ENCODE measurements at places on chromosomes 2 and 18. TPM values are rescaled to one million over a fixed set of nuclear protein-coding genes. Genes with fewer than 3 reads are reported as not detected.

DNA sequence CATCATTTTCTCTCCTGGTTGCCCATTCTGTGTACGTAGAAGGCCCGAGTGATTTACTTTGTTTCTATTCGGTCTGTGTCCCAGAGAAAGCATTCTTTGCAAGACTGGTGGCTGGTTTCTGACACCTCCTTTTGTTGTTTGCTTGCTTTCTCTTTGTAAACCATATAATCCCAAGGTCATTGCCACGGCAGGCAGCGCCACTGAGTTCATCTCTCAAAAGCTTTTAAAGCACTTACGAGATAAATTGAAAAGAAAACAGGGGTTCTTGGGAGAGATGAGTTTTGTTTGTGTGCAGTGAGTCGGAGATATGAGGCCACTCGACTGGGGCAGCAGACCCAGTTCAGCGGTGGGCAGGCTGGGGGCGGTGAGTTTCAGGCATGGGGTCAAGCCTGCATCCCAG, 137.6 kb downstream of the NCK2 start:
- H3K4me3 ChIP-seq: no peak overlapping the region
- no peak for DNase-seq
- H3K36me3 ChIP-seq: peaks cover 77% of the 10 kb centered on the region

DNA sequence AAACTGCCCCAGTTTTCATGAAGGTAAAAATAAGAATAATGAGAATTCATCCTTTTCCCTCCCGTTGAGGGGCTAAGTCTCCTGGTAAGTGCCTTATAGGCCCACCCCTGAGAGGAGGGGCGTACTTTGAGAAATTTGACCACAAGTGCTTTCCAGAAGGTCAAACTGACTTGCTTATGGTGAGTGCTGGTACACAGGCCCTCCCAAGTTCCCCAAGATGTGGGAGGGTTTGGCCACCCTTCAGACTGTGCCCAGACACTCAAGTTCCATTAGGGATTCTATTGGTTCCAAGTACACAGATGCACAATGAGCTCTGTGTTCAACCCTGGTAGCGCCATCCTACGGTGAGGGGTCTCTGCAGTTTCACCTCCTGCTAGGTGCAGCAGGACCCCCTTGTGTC, 205.1 kb downstream of the CTIF start:
- no peak overlapping the region for H3K4me3 ChIP-seq
- no peaks in the 10 kb centered on the region for H3K36me3 ChIP-seq
- peaks cover 4% of the 10 kb centered on the region for H3K27me3 ChIP-seq
- DNase-seq: no peak
- no peaks in the 10 kb centered on the region for H3K4me1 ChIP-seq

DNA sequence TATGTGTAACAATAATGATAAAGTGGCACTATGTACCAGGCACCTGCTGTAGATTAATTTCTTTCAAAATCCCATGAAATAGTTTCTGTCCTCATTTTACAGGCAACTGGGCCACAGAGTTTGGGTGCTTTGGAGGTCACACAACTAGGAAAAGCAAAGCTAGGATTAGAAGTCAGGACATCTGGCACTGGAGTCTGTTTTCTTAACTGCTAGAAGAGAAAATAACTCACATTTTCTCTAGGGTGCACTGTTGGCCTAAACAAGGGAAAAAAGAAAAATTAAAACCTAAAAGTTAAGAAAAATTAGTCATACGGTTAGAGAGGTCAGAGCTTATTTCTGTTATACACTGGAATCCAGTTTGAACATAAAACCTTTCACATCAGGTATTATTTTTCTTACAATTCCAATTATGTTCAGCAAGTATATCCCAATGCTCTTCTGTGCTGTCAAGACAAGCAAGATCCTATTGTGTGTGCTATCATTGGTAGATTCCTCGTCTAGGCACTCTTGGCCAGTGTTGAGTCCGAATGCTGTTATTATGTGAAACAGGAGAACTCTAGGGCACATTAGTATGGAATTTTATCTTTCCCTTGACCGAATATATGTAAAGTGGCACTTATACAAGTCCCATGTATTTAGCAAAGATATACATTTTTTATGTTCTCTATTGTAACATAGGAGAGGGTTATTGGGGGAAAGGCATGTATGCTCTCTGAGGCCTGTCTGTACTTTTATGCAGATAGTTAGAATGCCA, 1.5 kb upstream of the OSGEPL1 start:
- H3K4me3 ChIP-seq: no peak overlapping the region
- peak overlapping the region; percentile 98 for H3K27ac ChIP-seq
- H3K36me3 ChIP-seq: peaks cover 17% of the 10 kb centered on the region
- no peaks in the 10 kb centered on the region for H3K27me3 ChIP-seq
- H3K4me1 ChIP-seq: peaks cover 14% of the 10 kb centered on the region
- DNase-seq: no peak

GRCh38 chr2:43307973-43308372, 81.6 kb upstream of the ZFP36L2 start:
- DNase-seq: no peak
- peaks cover 11% of the 10 kb centered on the region for H3K4me1 ChIP-seq
- H3K27ac ChIP-seq: no peak overlapping the region
- no peaks in the 10 kb centered on the region for H3K27me3 ChIP-seq

- no peak overlapping the region for H3K4me3 ChIP-seq
- H3K27me3 ChIP-seq: peaks cover 41% of the 10 kb centered on the region
- H3K27ac ChIP-seq: no peak overlapping the region
- H3K4me1 ChIP-seq: no peaks in the 10 kb centered on the region
- H3K36me3 ChIP-seq: no peaks in the 10 kb centered on the region
These were observed 242.4 kb downstream of the LPIN1 start for GRCh38 chr2:11988691-11989353.

DNA sequence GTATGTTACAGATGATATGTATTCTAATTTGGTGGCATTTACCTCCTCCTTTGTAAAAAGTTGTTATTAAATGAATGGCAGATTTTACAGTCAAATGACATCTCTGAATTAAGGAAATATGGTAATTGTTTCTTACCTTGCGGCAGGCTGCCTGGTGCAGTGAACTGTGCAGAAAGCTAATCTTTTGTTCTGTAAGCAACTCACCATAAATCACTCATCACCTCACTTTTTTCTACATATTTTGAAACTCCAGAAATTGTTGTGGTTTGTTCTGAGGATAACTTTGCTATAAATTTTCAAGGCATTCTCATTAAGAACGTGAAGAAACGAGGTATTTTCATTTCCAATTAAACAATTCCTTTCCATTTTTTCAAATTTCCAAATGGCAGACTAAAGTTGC, 52.7 kb downstream of the ST6GAL2 start:
- no peaks in the 10 kb centered on the region for H3K27me3 ChIP-seq
- H3K4me1 ChIP-seq: no peaks in the 10 kb centered on the region
- H3K4me3 ChIP-seq: no peak overlapping the region
- H3K36me3 ChIP-seq: no peaks in the 10 kb centered on the region

The ONECUT2 gene
- total RNA-seq: not detected

The ZNF804A gene
- not detected for total RNA-seq

GRCh38 chr2:1752751-1753150, 8.4 kb upstream of the PXDN start:
- no peak overlapping the region for H3K4me3 ChIP-seq
- peaks cover under 1% of the 10 kb centered on the region for H3K27me3 ChIP-seq
- H3K4me1 ChIP-seq: no peaks in the 10 kb centered on the region
- H3K27ac ChIP-seq: no peak overlapping the region

DNA sequence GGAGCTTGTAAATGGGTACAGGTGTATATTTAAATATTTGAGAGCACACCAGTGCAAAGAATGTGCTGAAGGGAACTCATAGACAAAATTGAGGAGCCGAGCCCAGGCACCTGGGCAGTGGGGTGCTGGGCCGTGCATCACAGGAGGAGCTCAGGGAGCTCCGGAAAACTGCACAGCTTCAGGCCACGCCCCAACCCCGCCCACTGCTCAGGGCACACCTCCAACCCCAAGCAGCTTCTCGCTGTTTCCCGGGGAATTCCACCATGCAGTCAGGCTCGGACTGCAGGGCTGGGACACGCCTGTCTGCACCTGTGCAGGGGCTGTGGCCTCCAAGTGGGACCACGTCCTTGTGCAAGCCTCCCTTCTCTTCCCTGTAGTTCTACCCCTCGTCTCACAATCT, 243.0 kb downstream of the HDAC4 start:
- no peak for DNase-seq
- H3K4me1 ChIP-seq: peaks cover 5% of the 10 kb centered on the region
- peaks cover 48% of the 10 kb centered on the region for H3K36me3 ChIP-seq
- no peak overlapping the region for H3K27ac ChIP-seq
- H3K27me3 ChIP-seq: no peaks in the 10 kb centered on the region

DNA sequence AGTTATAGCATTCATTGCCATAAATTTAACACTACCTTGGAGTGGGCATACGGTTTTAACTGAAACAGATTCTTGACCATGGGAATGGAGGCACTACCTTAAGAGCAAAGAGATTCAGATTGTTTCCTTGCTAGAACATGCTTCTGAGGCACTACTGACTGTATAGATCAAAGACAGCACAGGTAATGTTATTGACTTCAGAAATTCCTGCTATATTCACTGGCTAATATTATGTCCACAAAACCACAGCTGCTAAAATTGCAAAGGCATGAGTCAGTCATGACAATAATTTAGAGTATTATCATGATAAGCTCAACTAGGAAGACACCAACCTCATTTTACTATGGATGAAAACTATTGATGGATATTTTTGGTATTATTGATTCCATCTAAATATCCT, 39.4 kb downstream of the SLC8A1 start:
- no peak for DNase-seq
- H3K4me1 ChIP-seq: no peaks in the 10 kb centered on the region
- no peak overlapping the region for H3K4me3 ChIP-seq
- H3K36me3 ChIP-seq: no peaks in the 10 kb centered on the region
- no peak overlapping the region for H3K27ac ChIP-seq

The CFAP53 gene
- 0.16 TPM for total RNA-seq

DNA sequence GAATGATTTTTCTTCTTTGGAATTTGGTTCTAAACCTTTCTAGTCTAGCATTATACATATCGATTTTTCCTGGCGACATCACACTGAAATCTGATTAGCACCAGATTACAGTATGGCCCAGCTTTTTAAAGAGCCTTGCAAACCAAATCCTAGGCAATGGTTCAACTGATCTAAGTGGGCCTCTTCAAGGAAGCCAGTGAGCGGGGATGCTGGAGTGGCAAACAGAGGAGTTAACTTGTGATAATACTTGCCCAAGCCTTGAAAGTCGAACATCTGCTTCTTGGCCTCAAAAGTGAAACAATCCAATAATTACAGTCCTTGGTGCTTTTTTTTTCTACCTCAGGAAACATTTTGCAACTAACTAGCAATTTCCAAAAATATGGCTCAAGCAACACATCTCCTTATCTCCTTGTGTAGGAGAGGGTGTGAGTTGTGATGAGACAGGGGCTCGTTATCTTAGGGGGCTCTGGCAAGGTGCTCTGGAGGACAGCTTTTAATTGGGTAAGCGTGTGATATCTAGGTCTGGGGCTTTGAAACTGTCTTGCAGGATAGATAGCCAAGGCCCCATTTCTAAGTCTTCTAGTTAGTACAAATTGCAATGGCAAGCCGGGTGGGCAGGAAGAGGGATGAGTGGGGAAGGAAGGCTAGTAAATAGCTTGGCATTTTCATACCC, 240.2 kb upstream of the CCDC68 start:
- no peaks in the 10 kb centered on the region for H3K4me1 ChIP-seq
- H3K27ac ChIP-seq: no peak overlapping the region
- H3K4me3 ChIP-seq: no peak overlapping the region

The TUBA3E gene
- not detected for total RNA-seq

DNA sequence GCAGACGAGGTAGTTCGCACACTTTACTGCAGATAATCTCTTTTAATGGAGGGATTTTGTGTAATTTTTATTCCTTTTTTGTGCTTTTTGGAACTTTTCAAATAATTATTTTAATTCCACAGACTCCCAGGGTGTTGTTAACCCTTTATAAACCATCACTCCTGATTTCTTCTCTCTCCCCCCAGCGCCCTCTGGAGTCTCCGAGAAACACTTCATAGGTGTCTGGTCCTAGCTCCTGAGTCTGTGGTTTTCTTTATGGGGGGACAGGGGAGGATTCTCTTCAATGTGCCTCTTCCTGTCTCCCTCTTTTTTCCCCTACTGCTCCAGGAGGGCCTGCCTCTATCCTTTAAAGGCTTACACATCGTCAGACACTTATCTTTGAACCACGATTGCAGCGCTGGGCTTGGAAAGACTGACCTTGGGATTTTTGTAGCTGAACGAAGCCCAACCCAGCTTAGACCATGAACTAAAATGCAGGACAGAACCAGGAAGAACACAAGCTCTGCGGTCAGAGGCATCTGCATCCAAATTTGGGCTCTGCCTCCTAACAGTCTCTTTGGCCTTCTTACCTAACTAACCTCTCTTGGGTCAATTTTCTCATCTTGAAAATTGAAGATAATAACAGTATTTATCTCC, 7.1 kb upstream of the PKDCC start:
- H3K4me3 ChIP-seq: no peak overlapping the region
- no peak overlapping the region for H3K27ac ChIP-seq
- H3K36me3 ChIP-seq: no peaks in the 10 kb centered on the region
- no peak for DNase-seq
- no peaks in the 10 kb centered on the region for H3K4me1 ChIP-seq

- peak overlapping the region; percentile 23 for H3K27ac ChIP-seq
- no peaks in the 10 kb centered on the region for H3K27me3 ChIP-seq
- peak overlapping the region; percentile 5 for H3K4me3 ChIP-seq
- peaks cover 48% of the 10 kb centered on the region for H3K36me3 ChIP-seq
- peak; percentile 76 for DNase-seq
- H3K4me1 ChIP-seq: peaks cover 43% of the 10 kb centered on the region
These were observed 3.7 kb downstream of the ODC1 start for GRCh38 chr2:10444463-10444862.

- H3K27me3 ChIP-seq: no peaks in the 10 kb centered on the region
- peaks cover 3% of the 10 kb centered on the region for H3K4me1 ChIP-seq
- DNase-seq: no peak
- no peak overlapping the region for H3K4me3 ChIP-seq
- peaks cover 35% of the 10 kb centered on the region for H3K36me3 ChIP-seq
These were observed 12.6 kb downstream of the GPD2 start for GRCh38 chr2:156448766-156449165.

DNA sequence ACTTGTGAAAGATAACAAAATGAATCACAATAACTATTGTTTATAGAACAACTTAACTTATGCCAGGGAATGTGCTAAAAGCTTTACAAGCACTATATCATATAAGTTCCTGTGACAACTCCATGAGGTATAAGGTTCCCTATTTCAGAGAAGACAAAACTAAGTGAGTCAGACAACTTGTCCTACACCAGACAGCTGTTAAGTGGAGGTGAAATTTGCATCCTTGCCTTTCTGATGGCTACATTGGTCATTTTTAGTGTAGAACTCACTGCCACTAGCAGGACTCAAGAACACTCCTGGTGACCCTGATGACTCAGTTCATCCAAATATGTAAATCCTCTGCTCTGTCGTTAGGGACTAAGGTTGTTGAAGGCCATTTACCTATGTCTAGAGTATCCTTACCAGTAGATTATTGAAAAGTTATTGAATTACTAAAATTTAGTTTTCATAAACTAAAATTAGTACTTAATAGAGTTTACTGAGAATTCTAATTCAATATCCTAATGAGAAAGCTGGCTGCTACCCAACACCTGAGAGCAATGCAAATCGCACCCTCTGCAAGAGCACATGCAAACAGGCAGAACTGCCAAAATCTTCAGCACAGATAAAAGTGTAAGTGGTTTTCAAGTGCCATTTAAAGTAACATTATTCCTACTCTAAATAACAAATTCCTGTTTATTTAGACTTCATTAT, 636.2 kb downstream of the NRXN1 start:
- no peak for DNase-seq
- H3K4me3 ChIP-seq: no peak overlapping the region
- H3K36me3 ChIP-seq: no peaks in the 10 kb centered on the region
- no peaks in the 10 kb centered on the region for H3K27me3 ChIP-seq

All from activated CD8-positive, alpha-beta memory T cell treated with anti-CD3 and anti-CD28 coated beads, Interleukin-2, amount 10 ng/mL, durations not matched to agents 7 days and 5 days (primary cell).